ENCODE measurements at places on chromosomes 16 and 17. TPM values are rescaled to one million over a fixed set of nuclear protein-coding genes. Genes with fewer than 3 reads are reported as not detected.

GPR179 gene
- 0.46 TPM for total RNA-seq

GRCh38 chr16:71352963-71353460 lies 5.5 kb upstream of the CALB2 start:
- DNase-seq = no peak

DNA sequence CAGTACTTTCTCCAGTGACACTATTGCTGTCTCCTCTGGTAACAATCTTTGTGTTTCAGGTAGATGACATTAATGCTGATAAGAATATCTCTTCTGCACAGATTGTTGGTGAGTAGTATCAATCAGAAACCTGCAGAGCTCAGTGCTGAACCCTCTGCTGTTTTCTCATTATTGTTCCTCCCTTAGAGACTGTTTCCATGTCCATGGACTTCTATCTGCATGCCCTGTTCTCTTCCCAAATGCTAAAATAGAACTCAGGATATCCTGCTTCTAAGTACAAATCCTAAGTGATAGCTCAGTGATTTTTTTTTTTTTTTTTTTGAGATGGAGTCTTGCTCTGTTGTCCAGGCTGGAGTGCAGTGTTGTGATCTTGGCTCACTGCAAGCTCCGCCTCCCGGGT lies 29.4 kb downstream of the IST1 start:
- no peak for DNase-seq

ASIC2 gene
- total RNA-seq = 2.7 TPM

- no peak for DNase-seq
These were observed 10.5 kb downstream of the NUDT16L1 start for GRCh38 chr16:4703906-4704305.

GRCh38 chr17:32861981-32862380 lies 14.9 kb downstream of the MYO1D start:
- DNase-seq = no peak
